ENCODE measurements at places on chromosomes 7 and 10.

DNA sequence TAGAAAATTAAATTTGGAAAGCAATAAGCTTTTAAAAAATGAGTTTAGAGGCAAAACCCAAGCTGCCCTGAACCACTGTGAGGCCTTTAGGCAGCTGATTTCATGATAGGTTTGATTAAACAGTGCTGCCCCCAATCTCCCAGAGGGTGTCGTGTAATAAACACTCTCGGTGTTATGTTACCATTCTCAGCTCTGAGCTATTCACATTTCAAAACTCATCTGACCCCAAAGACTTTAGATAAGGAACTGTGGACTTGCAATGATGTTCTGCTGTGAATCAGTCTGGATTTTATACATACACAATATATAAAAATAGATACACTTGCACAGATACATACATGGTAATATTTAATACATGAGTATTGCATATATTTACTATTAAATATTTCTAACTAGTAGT, 120.4 kb downstream of the MALRD1 start:
- no peak for DNase-seq

- no peak for DNase-seq
Measured at GRCh38 chr7:147912291-147912690, 678.3 kb upstream of the C7orf33 start.

DNA sequence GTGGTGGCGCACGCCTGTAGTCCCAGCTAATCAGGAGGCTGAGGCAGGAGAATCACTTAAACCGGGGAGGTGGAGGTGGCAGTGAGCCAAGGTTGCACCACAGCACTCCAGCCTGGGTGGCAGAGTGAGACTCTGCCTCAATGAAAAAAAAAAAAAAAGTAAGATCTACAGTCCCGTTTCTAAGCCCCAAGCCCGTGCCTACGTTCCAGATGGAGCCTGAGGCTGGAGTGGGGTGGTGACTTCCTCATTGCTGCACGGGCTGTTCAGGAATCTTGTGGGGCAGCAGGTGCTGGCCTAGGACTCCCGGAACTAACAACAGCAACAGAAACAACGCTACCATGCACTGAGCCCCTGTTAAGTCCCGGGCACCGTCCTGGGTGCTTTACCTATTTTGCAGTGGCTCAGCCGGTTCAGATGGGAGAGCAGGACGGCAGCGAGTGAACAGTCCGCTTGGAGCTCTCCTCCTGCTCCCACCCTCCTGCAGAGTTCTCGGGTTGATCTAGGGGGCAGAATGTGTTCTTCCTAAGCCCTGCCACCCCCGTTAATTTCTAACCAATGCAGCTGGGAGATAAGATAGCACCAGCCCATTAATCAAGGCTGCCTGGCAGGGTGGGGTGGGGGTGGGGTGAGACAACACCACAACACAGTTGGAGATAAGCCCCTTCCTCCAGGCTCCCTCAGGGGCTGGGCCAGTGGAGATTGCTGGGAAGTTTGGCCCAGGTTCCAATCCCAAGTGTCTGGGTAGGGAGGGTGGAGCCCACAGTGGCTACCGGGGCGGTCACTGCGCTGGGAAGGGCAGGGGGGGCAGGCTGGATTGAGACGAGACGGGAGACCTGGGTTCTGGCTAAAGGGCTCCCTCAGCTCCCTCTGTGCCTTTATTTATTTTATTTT, 17.0 kb upstream of the SFRP5 start:
- peak; percentile 29 for DNase-seq

- DNase-seq: no peak
Measured at GRCh38 chr7:3861386-3861785, 560.3 kb downstream of the SDK1 start.

- no peak for DNase-seq
Measured at GRCh38 chr10:103786020-103786419, 69.4 kb downstream of the SH3PXD2A start.

DNA sequence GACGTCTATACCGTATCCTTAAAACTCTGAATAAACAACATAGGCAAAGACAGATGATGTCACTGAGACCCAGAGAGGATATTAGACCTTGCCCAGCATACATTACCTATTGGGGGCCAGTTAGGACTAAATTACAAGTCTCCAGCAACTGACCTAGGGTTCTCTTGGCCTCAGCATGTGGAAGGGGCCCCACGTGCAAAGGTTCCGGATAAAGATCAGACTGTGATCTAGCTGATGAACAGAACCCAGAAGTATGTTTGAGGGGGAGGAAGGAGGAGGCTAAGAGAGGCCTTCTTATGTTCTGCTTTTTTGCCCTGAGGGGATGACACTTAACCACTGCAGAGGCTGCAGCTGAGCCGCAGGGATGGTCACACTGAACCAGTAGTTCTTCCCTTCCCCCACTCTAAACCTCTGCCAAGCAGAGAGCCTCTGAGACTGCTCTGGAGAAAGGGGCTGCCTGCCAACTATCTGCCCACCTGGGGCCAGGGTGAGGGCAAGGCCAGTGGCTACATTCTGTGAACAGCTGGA, 24.0 kb upstream of the KMT2C start:
- DNase-seq: no peak

GRCh38 chr10:60480865-60481563, 91.3 kb upstream of the ANK3 start:
- peak; percentile 83 for DNase-seq

DNA sequence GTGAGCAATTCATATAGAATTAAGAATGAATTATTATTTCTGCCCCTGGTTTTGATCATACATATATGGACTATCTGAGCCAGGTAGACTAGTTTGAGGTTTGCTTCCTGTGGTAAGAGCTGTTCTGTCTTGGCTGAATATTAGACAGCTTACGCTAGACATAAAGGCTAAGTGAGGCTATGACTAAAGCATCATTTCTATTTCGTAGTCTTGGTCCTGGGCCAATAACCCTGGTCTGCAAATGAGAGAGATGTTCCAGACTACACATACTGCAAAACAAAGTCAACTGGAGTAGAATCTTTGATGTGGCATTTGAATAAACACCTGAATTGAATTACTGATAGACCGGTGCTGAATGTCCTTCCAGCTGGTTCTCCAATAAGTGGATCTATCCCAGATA, 40.8 kb upstream of the CACNB2 start:
- no peak for DNase-seq

GRCh38 chr10:131495224-131495623, 183.7 kb upstream of the TCERG1L start:
- DNase-seq: no peak

DNA sequence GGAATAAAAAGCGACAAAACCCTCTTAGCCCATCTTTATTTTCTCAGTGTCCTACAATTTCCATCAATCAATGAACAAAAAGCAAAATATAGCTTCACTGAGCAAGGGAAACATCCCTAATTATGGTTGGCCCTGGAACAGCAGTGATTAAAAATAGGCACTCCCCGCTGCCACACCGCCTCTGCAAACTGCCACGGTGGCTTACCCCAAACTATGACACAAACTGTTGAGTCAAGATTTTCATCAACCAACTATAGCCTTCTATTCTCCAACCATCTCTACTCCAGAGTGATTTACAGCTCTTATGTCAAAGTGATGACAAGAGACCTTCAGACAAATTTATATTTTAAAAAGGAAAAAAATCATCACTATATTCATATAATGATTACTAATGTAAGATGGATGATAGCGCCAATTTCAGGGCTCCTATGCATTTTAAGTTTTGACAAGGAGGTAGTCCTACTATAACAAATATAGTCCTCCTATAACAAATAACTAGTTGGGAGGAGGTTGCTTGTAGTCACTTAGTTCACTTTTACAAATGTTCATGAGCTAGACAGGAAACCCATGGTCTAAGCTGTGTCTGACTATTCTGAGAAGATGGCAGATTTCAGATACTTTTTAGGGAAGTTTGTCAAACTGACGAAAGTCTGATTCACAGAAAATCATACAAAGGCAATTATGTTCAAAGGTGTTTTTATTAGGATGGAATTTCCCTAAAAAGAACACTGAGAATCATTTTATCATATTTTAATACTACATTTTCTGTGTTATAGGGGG, 26.3 kb downstream of the DENND11 start:
- no peak for DNase-seq

DNA sequence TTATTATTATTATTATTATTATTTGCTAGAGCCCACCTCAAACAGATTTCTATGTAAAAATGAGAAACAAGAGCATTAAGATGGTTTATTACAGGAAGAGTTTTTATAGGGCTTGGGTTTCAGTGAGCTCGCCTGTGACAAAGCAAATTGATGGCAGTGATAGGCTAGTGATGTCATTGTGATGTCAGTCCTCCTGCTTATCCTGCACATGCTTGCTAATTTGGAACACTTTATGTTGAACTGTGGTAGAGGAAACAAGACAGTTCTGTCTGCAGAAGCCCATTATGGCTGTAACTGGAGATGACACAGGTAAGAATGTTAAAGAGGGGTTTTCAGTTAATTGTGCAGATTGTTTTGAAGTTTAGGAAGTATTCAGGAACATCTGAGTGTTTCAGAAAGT, 68.3 kb downstream of the CREM start:
- no peak for DNase-seq

DNA sequence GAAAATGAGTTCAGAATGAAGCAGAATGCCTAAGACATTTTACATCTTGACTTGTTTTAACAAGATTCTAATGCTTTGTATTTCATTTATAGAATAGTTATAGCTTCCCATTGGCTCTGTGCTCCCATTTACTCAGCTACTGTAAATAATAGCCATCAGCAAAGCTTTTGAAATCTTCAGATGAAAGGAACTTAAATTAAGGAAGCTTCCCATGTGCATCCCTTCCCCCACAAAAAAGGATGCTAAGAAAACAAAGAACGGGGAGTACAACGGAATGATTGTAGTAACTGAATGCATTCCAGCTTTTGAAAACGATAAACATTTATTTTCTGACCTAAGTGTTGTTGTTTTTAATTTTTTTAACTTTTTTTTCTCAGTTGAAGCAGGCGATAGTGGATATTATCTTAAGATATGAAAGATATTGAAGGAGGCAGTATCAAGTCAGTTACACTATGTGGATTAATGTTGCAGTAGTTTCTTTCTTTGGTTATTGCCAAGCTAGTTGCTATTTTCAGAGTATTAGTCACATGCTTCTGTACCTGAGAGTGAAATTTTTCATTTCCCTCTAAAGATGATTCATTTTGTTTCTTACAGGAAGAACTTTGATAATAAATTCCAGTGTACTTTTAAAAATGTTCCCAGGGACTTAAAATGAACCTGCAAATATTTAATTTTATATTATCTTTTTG, 129.2 kb downstream of the KCND2 start:
- DNase-seq: peak; percentile 46

DNA sequence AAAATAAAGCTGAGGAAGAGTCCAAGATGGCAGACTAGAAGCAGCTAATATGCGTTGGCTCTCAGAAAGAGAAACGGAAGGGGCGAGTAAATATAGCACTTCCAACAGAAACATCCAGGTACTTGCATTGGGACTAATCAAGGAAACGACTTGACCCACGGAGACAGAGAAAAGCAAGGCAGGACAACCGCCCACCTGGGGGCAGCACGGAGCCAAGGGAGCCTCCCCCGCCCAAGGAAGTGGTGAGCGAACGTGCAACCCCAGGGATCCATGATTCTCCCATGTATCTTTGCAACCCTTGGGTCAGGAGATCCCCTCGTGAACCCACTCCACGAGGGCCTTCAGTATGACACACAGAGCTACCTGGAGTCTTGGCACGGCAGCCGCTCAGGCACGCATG, 45.4 kb upstream of the GRM3 start:
- DNase-seq: no peak

GRCh38 chr10:30784897-30785605, 155.5 kb upstream of the LYZL2 start:
- no peak for DNase-seq

DNA sequence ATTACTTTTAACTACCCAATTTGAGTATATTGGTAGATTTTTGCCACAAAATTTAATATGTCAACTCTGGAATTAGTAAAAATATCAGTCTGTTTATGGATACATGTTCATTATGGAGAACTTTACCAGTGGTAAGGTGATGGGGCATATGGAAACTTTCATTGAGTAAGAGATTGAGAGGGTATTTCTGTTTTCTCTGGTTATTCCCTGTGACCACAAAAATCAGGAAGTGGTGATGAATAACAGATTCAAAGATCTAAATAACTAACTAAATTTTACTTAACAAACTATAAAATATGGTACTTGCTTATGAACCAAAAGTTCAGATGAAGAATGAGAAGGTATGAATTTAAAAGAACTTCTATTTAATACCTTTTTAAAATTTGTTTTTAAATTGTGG, 22.1 kb upstream of the STEAP4 start:
- no peak for DNase-seq

GRCh38 chr7:150425670-150426069, 24.8 kb upstream of the GIMAP8 start:
- no peak for DNase-seq

- DNase-seq: no peak
Measured at GRCh38 chr7:107981466-107981865, 21.5 kb downstream of the LAMB1 start.

All from kidney glomerular epithelial cell (primary cell).